ENCODE measurements at places on chromosomes 6 and 20.
A peak's percentile ranks its signal among the peaks of the same experiment; 100 is the strongest.

DNA sequence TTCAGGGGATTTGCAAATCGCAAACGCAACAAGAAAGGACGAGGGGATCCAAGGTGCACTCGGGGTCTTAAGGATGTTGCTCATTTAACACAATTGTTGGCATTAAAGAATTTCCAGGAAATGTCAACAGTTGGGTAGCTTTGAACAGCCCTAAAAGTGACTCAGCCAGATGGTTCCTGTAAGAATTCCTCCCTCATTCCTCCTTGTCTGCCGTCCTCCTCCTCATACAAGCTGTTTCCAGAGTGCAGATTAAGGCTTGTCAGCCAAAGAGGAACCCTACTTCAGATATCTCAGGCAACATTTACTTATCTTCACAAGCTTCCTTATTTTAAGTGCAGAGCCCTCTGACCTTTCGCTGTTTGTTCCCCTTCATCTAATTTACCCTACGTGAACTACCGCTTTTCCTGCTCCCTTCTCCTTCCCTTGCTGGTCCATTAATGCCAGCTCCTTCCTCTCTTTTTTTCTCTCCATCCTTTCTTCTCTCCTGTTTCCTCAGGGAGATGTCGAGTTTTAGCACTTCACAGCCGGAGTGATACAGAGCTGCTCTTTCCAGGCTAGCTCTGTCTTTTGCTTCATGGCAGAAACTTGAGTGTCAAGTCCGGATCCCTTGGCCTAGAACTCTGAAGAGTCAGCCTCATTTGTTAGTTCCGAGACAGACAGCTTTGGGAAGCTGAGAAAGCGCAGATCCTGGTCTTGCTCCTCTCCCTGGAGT lies 26.1 kb upstream of the TBC1D7 start:
- DNase-seq, result peak; percentile 31

DNA sequence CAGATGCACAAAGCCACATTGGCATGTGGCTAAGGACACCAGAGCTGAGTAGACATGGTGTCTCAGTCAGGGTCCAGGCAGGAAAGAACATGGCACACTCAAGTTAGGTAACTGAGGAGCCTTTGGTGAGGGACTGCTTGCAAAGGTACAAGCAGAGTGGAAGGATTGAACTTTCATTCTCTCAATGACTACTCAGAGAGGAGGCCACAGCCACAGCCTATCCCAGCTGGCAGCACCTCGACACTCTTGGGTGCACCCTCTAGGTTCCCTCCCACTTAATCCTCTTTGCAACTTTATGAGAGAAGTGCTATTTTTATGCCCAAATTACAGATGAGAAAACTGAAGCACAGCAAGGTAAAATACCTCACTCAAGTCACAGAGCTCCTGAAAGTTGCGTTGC lies 73.4 kb downstream of the ISM1 start:
- no peak for DNase-seq

DNA sequence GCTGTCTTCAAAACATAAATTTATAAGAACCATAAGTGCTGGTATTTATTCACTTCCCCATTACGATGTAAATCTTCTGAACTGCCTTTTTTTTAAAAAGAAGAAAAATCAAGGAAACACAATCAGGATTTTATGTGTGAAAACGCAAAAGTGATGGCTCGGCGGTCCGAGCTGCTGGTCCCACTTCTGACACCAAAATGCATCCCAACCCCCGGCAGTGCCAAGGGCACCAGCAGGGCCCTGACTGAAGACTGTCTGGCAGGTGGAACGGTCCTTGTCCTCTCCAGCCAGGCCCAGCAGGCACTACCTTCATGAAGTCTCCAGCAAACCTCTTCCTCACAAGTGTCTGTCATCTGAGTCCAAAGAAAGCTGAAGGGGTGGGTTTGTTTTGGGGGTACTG lies 41.2 kb downstream of the TBC1D7 start:
- no peak for DNase-seq

DNA sequence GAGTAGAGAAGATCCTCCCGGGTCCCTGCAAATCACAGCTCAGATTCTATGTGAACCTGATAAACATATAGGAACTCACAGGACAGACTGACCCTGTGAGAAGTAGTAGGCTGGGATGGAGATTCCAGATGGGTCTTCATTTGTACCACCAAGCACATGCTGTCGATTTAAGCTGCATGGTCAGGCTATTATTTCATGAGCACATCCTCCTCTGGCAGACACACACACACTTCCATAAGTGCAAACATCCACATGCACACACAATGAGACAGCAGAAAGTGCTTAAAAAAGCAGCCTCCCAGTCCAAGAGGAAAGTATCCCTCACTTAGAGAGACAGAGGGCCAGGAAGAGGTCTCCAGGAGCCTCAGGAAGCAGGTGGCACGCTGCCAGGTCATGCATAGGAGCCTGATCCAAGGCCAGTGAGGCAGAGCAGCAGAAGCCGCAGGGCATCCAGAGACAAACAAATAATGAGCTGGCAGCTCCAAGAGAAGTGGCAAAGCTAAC lies 131.8 kb downstream of the UNC5CL start:
- no peak for DNase-seq

DNA sequence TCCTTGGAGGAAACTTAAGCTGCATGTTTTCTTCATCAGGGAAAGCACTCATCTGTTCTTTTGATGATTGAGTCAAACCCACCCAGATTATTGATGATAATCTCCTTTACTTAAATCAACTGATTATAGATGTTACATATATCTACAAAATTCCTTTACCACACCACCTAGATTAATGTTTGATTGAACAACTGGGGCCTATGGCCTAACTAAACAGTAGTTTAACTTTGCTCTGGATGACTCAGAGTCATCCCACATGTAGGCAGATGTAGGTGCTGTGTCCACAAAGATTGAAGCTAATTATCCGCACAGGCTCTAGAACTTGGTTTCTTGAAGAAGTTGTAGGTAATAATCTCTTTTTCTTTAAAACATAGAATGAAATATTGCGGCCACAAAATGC lies 42.2 kb downstream of the PKIB start:
- no peak for DNase-seq

DNA sequence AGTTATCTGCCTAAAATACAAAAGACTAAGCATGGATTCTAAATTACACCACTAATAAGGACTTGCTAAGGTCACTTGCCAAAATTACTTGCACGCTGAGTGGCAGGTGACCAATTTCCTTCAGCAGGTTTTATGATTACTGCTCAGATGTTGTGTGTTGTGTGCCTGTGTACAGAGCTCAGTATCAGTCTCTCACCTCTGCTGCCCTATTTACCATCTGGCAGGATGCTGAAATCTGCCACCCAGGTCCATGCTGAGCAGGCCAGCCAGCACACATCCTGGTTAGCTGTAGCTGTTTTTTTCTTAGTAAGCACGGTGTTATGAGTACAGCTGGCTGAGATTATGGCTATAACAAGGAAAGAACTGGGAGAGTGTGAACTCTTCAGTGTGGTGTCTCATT lies 34.0 kb downstream of the ELOVL4 start:
- DNase-seq, result no peak

DNA sequence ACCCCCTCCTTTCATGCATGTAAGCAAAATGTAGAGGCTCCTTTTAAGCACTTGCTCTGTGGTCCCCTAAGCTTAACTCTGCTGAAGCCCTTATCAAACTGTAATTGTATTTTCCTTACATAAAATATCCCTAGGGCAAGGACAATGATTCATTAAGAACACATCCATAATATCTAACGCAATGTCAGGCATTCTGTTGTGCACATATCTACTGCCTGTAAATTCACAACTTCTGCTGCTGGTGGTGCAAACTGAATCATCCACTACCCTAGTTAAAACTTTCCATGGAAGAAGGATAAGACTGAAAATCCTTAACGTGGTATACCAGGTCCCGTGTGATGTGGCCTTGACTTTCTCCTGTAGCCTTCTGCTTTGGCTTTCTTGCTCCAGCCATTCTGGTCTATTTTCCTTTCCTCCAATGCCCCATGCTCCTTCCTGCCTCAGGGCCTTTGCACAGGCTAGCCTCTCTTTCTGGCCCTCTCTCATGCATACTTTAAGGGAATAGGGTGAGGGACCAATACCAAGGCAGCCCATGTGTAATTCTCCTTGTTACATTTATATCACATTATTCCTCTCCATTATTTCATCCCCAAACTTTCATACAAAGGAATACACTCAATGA lies 113.6 kb upstream of the ZFP64 start:
- no peak for DNase-seq

- no peak for DNase-seq
Observed at GRCh38 chr20:30811885-30812671, 445.4 kb upstream of the DEFB115 start.

DNA sequence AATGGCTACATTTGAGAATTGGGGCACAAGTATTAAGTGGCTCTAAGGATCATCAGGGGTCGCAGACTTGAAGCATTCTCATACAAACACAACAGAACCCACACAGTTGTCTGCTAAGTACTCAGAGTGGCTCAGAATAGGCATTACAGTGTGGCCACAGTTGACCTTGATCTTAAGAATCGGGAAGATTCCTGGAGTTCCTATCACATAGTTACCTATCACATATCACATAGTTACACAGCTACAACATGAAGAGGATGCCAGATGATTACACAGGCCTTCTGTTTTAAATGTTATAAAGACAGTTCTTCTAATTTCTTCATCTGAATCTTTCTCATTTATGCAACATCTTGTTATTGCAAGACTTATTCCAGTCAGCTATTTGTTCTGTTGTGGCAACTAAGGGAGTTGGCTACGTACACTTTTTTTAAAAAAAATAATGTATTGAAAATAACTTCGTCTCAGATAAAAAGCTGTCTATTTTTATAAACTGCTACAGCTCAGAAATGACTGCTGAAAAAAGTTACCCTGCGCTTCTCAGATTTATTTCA lies 129.0 kb downstream of the REV3L start:
- no peak for DNase-seq

DNA sequence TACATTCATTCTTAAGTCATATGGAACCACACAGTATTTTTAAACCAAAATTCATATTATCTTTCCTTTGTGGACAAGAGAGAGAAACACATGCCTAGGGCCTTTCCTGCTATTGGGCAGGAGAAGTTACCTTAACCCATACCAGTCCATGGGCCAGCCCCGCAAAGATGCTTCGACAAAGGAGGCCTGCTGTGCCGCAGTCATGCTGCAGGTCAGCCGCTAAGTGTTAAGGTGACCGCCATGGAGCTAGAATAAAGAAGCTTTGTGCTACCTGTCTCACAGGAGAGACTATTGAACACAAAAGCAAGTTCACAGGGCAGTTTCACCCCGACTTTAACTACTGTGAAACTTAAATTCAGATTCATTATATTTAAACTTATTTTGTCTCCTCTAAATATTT lies 62.3 kb upstream of the TMEM181 start:
- no peak for DNase-seq

- DNase-seq, result no peak
Observed at GRCh38 chr6:127299522-127300240, 33.0 kb downstream of the RNF146 start.

GRCh38 chr20:17753516-17753915 lies 53.8 kb downstream of the BANF2 start:
- no peak for DNase-seq

DNA sequence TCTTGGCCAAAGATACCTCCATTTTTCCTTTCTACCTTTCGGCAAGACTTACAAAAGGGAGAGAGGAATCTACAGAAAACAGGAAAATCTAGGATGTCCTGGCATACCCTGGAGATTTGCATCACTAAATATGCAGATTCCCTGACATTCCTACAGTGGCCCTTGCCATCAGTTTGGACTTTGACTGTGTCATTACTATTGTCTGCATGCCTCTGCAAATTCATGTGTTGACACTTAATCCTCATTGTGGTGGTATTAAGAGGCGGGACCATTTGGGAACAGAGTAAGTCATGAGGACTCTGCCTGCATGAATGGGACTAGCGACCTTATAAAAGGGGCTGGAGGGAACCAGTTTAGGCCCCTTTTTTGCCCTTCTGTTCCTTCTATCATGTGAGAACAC lies 50.5 kb upstream of the DTNBP1 start:
- no peak for DNase-seq

GRCh38 chr6:68159433-68159832 lies 475.6 kb upstream of the ADGRB3 start:
- no peak for DNase-seq

DNA sequence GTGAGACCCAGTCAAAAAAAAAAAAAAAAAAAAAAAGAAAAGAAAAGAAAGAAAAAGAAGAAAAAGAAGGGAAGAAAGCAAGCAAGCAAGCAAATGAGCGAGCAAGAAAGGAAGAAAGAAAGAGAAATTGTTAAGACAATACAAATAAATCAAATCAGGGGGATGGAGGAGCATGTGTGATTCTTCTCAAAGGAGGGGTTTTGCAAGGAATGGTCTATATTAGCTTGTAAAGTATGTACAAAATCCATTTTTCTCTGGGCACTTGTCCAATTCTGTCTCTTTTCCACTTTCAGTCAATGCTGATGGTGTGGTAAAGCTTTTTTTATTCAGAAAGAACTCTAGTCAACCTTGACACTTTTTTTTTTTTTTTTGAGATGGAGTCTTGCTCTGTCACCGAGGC lies 133.7 kb upstream of the TNFAIP3 start:
- DNase-seq, result no peak

GRCh38 chr6:38112181-38112580 lies 292.7 kb downstream of the ZFAND3 start:
- DNase-seq, result no peak

- DNase-seq, result no peak
Observed at GRCh38 chr6:64146094-64146493, 510.5 kb downstream of the PHF3 start.

GRCh38 chr6:101614774-101615173 lies 221.3 kb downstream of the GRIK2 start:
- DNase-seq, result no peak

DNA sequence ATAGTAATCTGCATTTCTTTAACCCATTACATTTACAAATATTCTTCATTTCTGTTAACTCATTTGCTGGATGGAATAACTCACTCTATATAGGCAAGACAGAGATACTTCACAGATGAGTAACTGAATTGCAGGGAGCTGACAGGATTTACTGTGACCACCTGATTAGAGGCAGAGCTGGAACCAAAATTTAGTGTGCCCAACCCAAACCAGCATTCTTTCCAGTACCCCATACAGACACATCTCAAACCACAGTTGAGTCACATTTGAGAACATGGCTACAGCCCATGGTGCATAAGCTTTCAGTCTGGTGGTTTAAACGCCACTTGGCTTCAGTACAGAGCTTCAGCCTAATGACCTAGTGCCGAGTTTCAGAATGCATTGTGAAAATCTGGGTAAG lies 138.4 kb upstream of the TENT5A start:
- DNase-seq, result no peak

GRCh38 chr20:46108435-46108841 lies 9.7 kb upstream of the CD40 start:
- DNase-seq, result no peak

DNA sequence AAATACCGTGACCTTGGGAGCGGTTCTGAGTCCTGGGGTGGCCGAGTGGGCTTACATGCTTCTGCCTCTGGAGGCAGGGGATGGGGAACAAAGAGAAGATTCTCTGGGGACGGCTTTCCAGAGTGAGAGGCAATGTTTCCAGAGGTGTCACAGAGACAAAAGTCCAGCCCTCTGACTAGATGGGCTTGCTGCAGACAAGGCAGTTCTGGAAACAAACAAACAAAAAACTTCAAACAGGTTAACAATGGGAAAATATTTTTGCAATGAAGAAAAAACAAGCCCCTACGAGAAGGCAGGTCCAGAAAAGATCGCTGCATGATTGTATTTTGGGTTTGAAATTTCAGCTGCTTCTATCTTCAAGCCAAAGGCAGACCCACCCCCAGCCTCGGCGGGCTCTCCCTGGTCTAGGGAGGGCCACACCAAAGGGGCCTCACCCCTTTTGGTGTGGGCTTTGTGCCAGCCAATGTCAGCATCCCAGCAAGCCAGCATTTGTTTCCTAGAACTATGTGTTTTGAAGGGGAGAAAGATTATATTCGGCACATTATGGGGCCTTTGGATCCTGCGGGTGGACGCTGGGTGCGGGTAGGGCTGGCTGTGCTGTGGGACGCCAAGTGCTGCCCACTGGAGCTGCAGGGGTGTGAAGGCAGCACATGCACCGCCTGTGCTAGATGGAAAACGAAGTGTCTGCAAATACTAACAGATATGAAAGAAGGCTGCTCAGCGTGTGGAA lies 42.9 kb downstream of the RIOK1 start:
- DNase-seq, result no peak

All from right kidney (tissue), 9 donors.